T47D (cell line): ENCODE measurements at places on chromosomes 1 and 21.
A peak's percentile ranks its signal among the peaks of the same experiment; 100 is the strongest.

DNA sequence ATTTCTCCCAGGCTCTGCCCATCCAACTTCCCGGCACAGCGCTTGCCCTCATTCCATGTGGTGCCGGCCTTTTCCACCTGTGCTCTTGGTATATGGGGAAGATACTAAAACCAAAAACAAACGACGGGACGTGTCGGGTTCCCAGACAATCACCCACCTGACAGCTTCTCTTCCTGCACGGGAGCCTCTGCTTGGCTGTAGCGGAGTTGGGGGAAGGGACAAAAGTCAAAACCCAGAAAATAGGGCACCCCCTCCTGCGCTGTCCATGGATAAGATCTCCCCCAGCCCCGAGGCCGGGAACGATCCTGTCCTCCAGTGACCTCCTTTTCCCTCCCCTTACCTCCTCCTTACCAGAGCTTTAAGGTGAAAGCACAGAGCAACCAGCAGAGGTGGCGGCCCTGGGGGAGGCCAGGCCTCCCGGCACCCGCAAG, 640 bp downstream of the JTB start:
- peak; percentile 69 for DNase-seq

- DNase-seq: no peak
Measured at GRCh38 chr1:239243006-239243405, 143.4 kb upstream of the CHRM3 start.

DNA sequence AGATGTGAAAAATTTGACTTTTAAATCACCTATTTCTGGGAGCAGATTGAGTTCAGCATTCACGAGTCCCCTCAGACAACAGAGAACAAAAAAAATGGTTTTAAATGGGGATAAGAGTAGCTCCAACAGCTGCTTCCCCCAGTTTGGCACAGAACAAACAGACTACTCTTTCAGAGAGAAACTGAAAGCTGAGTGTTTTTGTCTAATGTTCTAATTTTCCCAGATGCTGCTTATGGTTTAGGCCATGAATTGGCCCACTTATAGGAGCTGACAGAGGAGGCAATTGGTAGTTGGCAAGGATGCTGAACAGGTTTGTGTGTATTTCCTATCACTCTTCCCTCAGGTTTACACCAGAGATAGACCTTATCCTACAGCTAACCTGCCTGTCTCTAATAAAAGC, 1637.4 kb upstream of the PRMT6 start:
- no peak for DNase-seq

GRCh38 chr1:160662910-160663309, 16.1 kb upstream of the SLAMF1 start:
- DNase-seq: no peak

DNA sequence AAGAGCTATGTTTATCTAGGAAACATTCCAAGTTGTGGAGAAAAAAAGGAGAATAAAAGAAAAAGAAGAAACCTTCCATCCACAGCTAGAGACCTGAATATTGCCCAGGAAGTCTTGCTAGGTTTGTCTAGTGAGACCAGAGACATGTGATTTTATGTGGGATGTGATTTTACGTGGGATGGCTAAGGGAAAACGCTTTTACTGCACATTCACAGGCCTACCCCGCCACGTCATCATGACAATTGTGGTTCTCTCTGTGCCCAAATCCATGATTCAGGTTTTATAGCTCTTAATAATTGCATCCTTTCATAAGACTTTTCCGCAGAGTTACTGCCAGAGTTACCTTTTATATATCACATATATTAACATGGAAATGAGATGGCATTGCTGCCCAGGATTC, 86.4 kb upstream of the SSX2IP start:
- no peak for DNase-seq

DNA sequence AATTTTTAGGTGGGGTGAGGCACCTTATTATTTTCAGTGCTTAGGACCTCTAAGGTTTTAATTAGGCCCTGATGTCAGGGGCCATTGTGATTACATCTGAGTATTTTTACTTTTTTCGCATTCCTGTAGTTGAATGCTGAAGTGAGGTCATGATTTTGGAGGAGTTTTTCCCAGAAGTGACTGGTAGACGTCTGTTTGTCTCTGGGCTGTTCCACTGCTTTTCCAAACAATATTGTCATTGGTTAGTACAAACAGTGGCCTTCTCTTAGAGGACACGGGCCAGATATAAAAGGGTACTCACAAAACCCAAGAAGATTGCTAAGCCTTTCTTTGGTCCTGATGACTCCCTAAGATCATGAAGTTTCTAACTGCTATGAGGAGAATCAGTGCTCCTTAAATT, 7.6 kb upstream of the RASAL2 start:
- no peak for DNase-seq
